Hippocampal formation (tissue), 2 donors: ENCODE measurements at places on chromosomes 2 and 18.

- DNase-seq = no peak
Observed at GRCh38 chr2:148926981-148927401, 52.0 kb downstream of the KIF5C start.

GRCh38 chr2:236241181-236242056, 22.8 kb downstream of the ASB18 start:
- no peak for DNase-seq

DNA sequence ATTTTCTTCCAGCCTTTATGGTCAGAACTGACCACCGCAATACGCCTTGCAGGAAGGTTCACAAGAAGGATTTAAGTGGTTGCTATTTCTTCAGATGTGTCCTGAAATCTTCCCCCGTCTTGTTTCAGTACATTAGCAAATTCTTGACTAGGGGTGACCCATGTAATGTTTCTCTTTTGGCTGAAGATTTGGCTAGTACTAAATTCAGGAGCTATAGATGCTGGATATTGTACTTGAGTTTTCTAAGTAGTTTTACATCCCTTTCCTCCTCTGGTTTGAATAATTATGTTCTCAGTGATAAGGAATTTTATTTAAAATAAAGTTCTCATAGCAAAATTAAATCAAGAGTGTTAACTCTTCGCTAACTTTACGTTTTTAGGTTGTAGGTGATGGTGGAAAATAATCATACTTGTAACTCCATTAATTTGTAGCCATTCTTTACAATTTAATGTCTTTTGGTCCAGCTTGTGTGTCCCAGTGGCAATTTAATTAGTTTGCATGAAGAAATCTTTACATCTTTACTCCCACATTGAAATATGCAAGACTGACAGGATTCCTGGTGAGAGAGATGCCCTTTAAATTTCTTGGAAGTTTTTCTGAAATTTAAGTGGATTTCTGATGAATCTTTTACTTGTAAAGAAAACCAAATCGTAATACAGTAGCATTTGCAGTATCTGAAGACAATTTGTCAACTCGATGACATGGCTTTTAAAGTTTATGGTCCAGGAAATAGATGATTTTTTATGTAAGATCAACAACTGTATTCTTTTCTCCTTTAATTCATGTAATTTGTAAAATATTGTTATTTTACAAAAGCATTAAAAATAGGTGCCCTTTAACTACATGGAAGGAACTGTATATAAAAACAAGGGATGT, 2.8 kb downstream of the PHLPP1 start:
- peak; percentile 38 for DNase-seq

- DNase-seq = no peak
Observed at GRCh38 chr18:48566589-48566988, 27.8 kb downstream of the CTIF start.

DNA sequence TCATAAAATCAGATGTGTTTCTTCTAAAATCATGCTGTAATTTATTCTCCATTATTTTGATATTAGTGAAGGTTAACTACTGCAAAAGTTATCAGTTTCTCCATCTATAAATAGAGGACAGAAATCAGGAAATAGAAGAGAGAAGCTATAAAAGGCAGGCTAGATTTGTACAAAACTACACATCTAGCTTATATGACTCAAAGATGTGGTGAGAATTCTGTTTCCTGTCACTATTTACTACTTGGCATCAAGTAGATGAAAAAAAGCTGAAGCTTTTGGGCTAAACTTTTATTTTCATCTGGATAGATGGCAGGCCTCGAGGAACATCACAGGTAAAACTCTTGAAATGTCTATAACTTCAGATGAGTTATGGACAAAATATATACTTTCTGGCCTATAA, 49.8 kb upstream of the NAB1 start:
- no peak for DNase-seq

DNA sequence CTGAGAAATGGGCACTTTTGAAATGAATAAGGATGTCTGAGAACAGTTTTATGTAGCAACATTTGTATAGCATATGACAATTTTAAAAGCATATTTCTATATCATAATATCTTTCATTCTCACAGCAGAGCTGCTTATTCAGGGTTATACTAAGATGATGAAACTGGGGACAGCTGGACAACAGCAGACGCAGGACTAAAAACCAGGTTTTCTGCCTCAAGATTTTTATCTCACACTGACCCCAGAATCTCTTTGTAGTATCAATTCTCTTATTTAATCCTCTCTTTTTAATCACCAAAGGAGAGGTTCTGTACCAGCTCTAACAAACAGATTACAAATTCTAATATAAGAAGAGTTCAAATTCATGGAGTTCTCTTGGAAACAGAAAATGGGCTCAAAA, 74.2 kb upstream of the TFCP2L1 start:
- no peak for DNase-seq

DNA sequence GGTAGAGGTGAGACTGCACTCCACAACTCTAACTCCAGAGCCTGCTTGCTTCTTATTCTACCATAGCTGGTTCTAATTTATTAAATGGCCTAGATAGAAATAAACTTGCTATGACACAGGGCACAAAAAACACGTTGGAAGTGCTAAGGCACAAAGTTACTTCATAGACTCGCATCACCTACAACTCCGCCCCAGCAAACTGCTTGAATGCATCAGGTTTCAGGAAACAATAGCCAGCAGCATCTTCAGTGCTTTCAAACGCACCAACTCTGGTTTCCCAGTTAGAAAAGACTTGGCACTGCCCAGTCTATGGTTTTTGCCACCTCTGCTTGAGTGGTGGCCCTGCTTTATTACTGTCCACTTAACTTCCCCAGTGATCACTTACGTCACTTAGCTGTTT, 142.6 kb downstream of the RIF1 start:
- no peak for DNase-seq

DNA sequence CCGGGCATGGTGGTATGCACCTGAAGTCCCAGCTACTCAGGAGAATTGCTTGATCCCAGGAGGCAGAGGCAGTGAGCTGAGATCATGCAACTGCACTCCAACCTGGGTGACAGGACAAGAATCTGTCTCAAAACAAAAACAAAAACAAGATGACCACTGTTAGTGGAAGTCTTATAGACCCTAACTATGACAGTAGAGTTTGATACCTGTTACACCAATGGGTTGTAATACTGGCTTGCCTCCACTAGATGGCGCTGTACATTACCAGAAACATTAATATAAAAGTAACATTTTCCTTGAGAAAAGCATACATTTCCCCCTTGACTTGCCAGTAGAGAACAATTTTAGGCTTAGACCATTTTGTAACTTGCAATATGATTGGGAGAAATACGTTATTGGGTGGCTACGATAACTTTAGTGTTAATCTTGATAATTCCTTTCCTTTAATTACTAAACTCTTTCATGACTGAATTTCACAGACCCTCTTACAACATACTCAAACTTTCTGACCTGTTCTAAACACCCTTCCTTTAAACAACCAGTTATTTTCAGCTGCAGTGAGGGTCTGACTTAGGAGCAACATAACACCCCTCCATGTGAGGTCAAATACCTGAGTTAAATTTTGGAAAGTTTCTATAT, 19.5 kb downstream of the SLC25A52 start:
- no peak for DNase-seq
